ENCODE measurements at places on chromosomes 7 and 10. TPM values are rescaled to one million over a fixed set of nuclear protein-coding genes. Genes with fewer than 3 reads are reported as not detected.

The ZNF92 gene
- 3.0 TPM for polyA plus RNA-seq

The CTAGE15 gene
- polyA plus RNA-seq = not detected

The ABCB4 gene
- 0.75 TPM for polyA plus RNA-seq

GRCh38 chr7:155533120-155533826 lies 13.1 kb downstream of the CNPY1 start:
- peak; percentile 74 for DNase-seq

Data from brain (organoid and tissue), 16 donors.